ENCODE measurements at places on chromosomes 1 and 21.

DNA sequence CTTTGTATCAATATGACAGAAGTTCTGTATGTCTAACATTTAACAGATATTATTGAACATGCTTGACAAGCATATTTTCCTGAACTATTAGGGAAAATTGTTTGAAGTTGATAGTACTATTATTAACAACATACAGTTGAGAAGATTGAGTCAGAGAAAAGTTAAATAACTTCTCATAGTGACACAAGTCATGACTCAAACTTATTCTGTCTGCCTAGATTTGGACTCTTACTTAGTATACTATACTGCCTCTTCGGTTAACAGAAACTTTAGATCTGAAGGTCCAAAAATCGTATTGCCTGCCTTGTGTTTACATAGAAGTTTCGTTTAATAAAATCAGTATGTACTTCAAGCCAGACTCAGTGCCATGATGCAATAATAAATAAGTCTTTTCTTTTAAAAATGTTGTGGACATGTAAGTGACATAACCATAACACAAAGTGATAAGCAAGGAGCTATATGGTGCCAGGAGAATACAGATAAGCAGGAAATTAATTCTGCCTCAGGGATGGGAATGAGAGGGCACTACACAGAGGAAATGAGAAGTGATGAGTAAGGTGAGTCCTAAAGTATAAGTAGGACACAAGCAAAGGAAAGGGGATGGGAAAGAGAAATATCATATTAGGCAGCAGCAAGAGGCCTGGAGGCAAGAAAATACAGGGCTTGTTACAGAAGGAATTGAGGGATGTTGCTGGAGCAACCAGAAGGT is 48.1 kb downstream of the LHX9 start:
- DNase-seq: no peak

GRCh38 chr1:229406798-229407197 is 27.1 kb downstream of the ACTA1 start:
- no peak for DNase-seq

DNA sequence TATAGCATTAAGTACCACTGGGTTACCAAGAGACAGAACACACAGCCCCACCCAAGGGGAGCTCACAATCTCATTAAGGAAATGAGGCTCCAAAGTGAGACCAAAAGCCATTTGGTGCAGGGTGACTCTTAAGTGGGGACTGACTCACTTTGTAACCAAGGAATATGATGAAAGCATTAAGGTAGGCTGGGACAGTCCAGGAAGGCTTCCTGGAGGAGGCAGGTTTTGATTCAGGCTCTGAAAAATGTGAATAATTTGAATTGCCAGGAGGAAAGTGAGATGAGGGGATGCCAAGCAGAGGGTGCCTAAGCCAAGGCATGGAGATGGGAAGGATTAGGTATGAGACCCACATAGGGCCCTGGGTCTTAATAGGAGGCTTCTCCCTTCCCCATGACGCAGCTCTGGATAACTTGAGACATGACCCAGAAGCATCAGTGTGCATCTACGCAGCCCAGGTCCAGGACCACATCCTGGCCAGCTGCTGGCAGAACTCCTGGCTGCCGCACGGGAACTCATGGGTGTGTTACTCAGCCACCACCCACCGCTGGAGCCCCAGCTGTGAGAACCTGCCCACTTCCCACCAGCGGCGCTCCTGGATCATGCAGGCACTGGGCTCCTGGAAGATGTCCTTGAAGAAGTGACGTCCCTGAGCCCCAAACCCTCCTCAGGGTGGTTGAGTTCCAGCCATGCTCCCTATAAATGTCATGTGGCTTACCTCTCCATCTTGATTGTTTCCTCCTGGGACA is 5.9 kb upstream of the TTC4 start:
- DNase-seq: no peak

DNA sequence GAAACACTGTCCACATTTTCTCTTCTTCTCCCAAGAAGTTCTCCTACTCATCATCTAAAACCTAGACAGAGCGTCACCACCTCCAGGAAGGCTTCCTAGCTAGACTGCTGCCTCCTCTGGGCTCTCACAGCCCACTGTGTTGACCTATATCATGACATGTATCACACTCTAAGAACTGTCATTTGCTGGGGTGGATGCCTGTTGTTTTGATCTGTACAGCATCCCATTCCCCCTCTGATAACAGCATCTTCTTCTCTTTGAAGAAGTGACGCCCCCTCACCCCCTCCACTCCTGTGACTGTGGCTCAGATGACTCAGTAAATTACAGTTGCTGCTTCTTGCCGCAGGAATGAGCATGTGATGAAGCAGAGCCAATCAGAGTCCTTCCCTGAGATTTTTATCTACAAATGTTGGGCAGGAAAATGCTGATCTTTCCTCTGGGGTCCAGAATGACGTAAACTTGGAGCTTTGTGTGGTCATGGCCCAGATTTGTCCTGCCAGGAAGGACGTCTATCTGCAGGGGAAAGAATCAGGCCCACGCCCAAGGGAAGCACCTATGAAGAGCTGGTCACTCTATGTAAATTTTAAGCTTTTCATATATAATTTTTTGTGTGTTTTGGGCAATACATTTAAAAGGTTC is 28.0 kb upstream of the FOXO6 start:
- no peak for DNase-seq

DNA sequence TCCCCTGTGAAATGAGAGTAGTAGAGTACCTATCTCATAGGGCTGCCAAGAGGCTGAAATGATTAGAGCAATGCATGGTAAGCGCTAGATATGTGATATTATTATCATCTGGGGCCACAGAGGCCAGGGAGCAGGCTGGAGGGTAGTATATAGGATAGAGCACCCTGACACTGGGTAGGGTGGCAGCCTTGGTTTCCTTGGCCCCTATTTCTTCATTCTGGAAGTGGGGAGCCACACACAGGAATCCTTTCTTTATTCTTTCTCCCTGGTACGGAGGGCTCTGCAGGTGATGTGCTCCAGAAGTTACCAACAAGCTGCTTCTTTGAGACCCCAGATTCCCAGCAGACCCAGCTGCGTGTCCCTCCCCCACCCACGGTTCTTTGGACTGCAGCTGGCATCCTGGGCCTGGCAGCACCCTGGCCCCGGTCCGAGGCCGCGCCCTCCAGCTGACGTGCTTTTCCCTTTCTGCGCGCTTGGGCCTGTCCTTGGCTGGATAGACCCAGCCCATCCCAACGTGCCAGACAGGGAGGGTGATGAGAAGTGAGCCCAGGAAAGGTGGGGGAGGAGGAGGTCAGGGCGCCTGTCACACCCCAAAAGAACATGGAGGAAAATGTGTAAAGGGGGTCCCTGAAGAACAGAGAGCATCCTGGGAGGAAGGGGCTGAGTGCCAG is 18.2 kb downstream of the INAVA start:
- no peak for DNase-seq
